ENCODE measurements at places on chromosomes 16 and 17.

DNA sequence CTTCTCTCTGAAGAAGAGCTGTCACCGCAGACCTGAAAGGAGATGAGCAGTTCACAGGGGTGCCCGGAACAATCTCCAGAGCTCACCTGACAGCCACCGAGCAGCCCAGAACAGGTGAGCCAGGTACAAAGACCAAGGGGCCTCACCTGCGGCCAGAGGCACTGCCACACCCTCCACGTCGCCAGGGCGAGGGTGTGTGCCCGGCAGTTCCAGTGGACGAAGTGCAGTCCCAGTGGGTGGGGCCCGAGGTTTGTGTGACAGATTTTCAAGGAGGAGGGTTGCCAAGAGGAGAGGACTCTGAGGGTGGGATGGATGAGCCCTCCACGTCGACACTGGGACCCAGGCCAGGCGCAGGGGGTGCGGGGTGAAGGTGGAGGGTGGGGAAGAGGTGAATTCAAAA, 61.7 kb downstream of the SMPD3 start:
- no peak for DNase-seq

DNA sequence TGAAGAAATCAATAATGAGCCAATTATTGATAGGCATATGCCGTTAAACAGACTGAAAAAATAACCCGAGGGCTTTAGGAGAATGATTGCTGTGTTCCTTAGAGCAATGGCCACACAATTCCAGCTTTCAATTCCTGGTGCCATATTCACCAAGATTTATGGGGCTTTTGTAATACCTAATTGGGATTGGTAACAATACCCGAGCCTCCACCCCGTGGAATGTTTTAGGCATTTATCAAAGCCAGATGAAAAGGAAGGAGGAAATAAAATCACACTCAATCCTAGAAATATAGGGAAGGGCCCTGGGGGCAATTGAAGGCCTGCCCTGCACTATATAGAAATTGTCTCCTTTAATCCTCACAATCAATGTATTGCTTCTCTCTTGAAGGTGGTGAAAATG, 42.1 kb upstream of the MLYCD start:
- no peak for DNase-seq

DNA sequence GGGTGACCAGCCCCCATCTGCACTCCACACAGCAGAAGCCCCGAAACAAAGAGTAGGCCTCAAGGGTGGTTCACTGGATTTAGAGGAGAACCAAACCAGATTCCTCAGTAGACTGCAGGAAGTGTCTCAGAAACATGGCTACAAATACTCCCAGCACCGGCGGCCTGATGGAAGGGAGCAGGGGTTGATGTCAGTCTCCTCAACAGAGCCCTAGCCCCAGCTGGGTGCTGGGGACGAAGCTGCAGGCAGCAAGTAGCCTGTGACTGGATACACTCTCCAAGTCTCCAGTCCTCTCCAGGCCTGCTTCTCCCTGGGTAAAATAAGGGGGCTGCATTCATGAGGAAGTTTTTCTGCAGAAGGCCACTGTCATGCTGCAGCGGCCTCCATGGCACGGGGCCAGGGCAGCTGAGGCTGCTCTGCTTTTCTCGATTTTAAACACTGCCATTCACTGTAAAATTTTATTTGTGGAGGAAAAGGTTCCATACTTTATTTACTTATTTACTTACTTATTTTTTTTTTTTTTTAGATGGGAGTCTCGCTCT, 36.7 kb upstream of the SREBF1 start:
- no peak for DNase-seq

DNA sequence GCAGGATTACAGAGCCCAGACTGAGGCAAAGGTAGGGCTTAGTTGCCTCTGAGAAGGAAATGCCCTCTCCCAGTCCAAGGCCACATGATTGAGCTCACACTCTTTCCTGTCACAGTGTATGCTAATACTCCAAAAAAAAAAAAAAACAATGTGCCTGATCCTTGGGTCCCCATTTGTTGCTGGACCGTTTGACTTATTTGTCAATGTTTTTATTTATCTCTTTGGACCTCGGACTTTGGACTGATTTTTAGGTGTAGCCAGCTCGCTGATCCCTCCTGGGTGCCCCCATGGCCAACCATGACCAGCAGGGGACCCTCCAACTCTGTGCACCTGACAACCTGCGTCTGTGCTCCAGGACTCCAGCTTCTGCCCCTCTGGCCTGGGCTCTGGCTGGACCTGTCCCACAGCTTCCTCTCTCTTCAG, 622 bp upstream of the CCL16 start:
- DNase-seq, result no peak

DNA sequence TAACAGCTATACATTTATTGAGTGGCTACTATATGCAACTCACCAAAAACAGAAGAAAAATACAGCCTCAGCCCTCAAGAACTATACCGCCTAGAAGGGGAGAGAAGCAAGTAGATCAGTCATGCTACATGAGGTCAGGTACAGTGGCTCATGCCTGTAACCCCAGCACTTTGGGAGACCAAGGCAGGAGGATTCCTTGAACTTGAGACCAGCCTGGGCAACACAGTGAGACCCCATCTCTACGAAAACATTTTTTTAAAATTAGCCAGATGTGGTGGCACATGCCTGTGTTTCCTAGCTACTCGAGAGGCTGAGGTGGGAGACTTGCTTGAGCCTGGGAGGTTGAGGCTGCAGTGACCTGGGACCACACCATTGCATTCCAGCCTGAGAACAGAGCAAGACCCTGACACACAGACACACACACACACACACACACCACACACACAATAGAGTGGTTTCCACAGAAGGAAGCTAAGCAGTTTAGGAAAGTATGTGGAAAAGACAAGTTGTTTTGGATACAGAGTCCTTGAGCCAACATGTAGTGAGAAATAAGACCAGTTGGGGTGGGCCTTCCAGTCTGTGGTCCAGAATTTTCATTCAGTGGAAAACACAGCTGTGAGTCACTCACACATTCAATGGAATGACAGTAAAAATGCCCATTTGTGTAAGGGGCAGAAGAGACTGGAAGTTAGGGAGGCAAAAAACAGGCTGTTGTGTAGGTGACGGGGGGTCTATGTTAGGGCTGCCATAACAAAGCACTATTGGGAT, 10.7 kb upstream of the SNTB2 start:
- DNase-seq, result no peak

- DNase-seq, result no peak
These were observed 185.1 kb downstream of the KIF2B start for GRCh38 chr17:54007855-54008254.

DNA sequence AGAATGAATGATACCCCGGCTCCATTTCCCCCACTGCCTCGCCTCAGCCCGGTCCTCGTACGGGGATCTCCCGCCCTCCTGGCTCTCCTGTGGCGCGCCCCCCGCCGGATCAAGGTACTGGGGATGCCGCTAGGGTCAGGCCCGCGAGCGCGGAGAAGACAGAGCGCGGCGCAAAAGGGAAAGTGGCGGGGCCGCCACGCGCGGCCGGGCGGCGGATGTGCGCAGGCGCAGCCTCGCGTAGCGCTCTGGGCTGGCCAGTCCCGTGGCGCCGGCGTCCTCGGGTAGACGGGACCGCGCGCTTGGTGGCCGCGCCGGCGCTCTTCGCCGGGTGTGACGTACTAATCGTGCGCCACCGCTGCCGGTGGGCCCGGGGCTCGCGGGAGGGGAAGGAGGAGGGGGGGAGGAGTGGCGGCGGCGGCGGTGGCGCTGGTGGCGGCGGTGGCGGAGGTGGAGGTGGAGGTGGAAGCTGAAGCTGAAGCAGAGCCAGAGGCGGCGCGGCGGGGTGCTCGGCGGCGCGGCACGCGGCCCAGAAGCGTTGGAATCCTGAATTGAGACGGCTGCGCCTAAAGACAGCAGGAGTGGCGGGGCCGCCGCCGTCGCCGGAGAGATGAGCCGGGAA, at the start of gene SENP3:
TSS of gene SENP3 (plus strand) at position 331 of the 619 bp plus-strand sequence. CDS start 1,158 bp downstream, outside the sequence.
- peak; percentile 84 for DNase-seq

GRCh38 chr17:72411124-72411563, 290.3 kb downstream of the SOX9 start:
- no peak for DNase-seq
